Stimulated activated naive CD8-positive, alpha-beta T cell treated with anti-CD3 and anti-CD28 coated beads, Interleukin-15, amount 100 ng/mL, for 72 hours (primary cell): ENCODE measurements at places on chromosomes 13 and 19.

- DNase-seq = no peak
Measured at GRCh38 chr13:46367617-46368327, 19.3 kb downstream of the RUBCNL start.

DNA sequence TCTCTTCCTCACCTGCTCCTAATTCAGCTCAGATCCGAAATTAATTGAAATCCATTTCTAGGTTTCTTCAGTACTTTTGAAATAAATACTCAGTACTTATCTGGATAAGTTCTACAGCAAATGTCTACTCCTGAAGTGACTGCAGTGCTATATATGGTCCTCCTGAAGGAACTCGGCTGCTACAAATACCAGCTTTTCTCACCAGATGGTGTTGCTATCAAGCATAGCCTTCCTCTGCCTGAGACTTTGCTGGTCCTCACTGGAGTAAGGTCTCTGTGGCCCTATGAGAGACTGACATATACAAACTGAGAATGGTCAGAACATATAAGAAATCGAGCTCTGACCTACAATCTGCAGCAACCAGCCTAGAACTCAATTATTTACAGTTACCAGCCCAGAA is 161.6 kb downstream of the NDFIP2 start:
- no peak for DNase-seq

DNA sequence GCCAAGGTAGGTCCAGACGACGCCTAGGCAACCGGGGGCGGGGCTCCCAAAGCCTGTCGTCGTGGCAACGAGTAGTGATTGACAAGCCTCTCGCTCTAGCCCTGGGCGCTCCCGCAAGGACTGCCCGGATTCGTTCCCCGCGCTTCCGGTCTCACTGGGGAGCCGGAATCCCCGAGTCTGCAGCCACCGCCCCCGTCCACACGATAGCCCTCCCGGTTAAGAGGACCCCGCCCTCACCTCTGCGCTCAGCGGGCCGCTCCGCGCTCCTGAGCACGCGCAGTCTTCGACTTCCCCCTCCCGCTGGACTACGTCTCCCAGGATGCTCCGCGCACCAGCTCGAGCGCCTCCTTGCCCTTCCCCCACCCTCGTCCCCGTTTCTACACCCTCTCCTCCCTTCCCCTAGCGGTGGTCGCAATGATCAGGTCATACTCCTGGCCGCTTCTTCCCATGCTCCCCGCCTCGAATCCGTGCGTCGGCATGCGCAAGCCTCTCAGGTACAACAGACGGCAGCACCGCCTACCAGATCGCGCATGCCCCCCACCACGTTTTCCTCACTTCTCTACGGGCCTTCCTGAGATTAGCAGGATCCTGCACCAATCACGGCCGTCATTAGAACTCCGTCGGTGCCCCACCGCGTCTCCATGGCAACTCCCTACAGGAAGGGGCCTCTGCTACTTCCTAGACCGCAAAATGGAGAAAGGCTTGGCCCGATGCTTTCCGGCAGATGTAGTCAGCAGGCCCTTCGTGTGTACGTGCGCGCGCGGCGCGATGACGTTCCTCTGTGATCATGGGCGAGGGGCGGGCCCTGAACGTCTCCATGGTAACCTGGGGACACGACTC is at the start of gene MZF1:
Gene MZF1, minus strand, starts transcription at position 518 of the 840 bp plus-strand sequence. CDS start 1,946 bp downstream, outside the sequence.
- DNase-seq = peak; percentile 100

DNA sequence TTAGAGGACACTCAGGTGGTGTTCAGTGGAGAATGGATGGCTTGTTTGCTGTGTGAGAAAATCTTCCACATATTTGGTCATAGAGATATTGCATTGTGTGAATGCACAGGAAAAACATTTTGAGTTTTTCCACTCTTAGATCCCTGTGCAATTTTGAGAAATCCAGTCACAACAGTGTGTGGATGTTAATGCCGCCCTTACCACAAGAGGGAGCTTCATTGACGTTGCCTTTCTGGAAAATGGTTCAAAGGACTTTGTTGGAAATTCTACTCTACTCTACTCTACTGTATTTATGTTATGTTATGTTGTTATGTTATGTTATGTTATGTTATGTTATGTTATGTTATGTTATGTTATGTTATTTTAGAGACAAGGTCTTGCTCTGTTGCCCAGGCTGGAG is 13.4 kb downstream of the ZNF20 start:
- no peak for DNase-seq

DNA sequence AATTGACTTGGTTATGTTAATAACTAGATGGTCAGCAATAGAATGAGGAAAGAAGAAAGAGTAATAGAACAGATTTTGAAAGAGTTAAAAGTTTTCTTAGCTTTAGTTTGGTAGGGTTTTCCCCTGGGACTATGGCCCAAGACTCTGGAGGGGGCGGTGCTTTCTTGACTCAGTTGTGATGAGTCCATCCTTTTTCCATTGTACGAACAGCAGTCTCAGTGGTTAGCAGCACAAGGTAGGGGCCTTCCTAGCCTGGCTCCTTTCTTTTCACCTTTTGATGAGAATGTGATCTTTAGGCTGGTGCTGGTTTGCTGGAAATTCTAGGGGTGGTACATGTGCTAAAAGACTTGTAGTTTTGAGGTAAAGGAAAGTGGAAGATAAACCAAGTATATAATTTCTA is 38.8 kb downstream of the ZNF506 start:
- no peak for DNase-seq

DNA sequence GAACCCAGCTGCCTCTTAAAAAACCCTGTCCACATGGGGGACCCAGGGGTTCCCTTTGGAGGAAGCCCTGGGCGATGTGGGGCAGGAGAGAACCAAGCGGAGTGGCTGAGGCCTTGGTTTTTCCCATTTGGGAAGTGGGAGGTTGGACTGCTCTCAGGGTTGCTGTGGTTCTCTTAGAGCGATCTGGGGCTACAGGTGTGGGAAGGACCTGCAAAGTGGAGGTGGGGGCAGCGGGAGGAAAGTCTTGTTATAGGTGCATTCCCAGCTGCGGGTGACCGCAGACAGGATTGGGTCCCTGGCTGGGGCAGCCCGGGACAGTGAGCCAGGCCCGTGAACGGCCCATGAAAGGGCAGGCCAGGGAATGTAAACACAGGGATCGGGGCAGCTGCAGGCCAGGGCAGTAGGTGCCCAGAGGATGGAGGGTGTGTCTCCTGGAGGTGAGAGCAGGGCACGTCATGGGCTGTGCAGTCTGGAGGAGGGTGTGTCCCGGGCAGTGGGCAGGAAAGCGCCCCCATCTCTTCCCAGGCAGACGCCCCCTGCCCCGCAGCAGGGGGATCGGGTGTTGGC is 814 bp downstream of the SLC25A23 start:
- DNase-seq = no peak

GRCh38 chr19:42634409-42635232 is 39.9 kb upstream of the CEACAM8 start:
- peak; percentile 53 for DNase-seq

DNA sequence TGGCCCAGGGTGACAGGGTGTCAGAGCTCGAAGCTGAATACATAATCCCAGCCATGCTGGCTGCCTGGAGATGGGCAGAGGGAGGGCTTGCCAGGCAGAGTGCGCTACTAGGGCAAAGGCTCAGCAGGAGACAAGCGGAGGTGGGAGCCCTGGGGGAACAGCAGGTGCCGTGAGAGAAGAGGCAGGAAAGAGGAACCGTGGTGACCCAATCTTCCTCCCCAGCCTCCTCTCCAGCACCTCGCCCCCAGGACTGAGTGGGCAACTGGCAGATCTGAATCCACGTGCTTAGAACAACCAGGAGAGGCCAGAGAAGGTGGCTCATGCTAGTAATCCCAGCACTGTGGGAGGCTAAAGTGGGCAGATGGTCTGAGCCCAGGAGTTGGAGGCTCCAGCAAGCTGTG is 11.0 kb upstream of the CCL25 start:
- DNase-seq = no peak

GRCh38 chr13:50934735-50935435 is 25.3 kb downstream of the RNASEH2B start:
- DNase-seq = no peak

DNA sequence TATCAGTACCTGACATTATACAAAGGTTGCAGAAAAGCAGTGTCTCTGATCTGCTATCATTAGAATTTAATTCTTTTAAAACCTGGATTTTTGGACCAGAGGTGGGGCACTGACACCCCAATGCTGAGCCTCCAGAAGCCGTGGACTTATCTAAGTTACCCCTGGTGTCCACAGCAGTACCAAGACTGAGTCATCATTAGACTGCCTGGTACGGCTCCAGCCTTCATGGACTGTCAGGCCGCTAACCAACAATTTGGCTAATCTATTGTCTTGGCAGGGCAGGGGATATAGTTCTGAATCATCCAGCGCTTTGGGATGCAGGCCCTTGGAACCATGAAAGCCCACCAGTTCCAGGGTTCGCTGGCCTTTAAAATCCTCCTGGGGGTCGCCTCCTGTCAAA is 78.3 kb downstream of the TSHZ3 start:
- no peak for DNase-seq

GRCh38 chr13:95059306-95059705 is 241.9 kb downstream of the ABCC4 start:
- no peak for DNase-seq

- DNase-seq = no peak
Measured at GRCh38 chr13:64871742-64872141, 2358.4 kb downstream of the PCDH9 start.
